ENCODE measurements at places on chromosomes 11 and 22.
A peak's percentile ranks its signal among the peaks of the same experiment; 100 is the strongest.

DNA sequence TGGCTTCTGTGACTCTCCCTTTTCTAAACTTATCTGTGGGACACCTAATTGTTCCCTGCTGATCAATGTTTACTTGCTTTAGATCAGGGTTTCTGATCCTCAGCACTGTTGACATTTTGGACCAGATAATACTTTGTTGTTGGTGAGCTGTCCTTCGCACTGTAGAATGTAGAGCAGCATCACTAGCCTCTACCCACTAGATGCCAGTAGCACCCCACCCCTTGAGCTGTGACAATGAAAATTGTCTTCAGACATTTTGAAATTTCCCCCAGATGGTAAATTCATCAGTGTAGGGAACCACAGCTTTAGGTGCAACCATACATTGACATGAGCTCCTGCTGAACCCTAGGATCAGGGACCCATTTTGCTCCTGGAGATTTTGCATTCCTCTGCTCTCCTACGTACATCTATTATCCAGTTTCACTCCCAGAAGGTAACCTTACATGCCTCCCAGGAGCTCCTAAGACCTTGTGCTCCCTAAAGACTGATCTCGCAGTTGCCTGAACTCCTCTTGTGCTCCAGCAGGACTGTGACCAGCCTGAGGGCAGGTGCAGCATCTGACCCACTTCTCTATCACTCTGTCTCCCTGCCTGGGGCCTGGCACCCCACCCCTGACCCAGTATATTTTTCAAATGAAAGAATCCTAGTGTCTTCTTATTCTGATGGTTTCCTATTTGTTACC lies 107.8 kb downstream of the FAR1 start:
- DNase-seq: peak; percentile 7

GRCh38 chr22:10780281-10780680 lies 4747.7 kb upstream of the OR11H1 start:
- DNase-seq: no peak

DNA sequence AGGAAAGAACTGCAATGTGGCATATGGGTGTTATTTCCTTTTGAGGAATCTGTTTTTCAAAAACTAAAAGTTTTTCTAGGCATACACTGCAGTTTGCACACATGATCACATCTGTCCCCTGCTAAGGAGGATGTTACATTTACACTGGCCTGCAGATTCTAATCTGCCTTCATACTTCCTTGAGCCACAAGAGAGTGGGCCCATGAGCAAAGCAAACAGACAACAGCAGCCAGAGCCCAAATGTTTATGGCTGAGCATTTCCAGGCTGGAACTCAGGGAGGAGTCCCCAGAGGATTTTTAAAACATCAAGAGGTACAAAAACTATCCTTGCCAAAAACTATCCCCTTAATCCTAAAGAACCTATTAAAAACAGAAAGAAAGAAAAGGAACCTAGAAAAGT lies 117.2 kb upstream of the MTNR1B start:
- DNase-seq: no peak

DNA sequence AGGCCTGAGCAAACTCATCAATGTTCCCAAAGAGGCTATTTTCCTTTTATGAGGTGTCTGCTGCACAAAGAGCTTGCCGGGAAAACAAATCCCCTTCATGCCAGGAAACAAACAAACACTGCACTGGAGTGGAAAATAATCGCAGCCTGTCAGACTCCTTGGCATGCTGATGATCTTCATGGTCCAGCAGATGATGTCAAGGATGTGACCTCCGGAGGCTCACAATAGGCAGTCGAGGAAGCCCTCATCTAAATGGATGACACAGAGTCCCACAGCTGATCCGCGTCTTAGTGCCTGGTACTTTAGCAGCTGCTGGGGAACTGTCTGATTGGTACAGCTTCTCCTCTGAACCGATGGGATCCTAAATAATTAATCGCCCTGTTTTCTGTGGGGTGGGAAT lies 187.6 kb downstream of the TENM4 start:
- DNase-seq: no peak

DNA sequence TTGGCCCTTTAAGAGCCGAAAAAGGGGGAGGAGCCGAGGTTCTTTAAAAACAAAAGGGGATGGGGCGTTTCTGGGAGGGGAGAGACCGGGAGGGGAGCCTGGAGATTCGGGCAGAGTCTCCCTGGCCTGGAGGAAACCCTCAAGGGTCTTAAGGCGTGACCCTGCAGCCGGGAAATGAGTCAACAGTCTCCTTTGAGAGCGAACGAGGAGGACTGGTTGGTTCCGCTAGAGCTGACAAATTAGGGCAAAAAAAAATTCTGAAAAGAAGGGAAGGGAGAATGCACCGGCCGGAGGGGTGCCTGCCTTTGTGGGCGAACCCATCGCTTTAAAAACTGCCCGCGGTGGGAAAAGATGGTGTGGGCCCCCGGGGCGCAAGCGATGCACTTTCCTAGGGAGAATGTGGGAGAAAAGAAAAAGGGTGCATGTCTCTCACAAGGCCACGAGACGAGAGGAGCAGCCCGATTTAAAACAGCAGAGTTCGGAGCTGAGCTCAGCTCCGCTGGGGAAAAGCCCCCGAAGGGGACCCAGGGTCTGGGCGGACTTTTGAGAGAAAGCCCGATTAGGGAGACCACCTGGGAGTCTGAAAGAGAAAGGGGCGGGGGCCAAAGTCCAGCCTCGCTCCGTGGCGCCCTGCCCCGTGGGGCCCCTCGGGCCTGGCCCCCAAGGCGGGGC lies 874 bp downstream of the ZFTA start:
- peak; percentile 18 for DNase-seq

DNA sequence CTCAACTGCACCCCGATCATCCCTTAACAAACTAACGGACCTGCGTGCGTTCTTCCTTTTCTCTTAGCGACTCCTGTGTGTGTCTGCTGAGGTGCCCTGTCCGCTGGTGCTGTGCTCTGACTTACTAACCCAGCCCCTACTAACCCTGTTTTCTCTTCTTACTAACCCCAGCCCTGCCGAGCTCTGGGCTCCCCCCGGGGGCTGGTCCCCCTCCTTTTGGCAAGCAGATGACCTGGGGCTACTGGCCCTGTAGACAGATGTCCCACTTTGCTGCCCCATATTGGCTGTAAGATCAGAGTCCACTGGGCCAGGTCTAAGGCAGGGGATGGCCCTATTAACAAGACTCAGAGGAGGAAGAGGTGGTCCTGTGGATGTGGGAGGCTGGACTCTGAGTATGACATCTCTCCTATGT lies 14.7 kb downstream of the MIAT start:
- DNase-seq: no peak

- peak; percentile 49 for DNase-seq
Measured at GRCh38 chr11:19076744-19077589, 16.4 kb upstream of the MRGPRX2 start.

- DNase-seq: no peak
Measured at GRCh38 chr11:1233351-1234053, 10.6 kb downstream of the MUC5B start.

GRCh38 chr22:27695925-27696324 lies 105.6 kb downstream of the MN1 start:
- no peak for DNase-seq

GRCh38 chr11:124891373-124891861 lies 6.2 kb downstream of the ROBO4 start:
- no peak for DNase-seq

DNA sequence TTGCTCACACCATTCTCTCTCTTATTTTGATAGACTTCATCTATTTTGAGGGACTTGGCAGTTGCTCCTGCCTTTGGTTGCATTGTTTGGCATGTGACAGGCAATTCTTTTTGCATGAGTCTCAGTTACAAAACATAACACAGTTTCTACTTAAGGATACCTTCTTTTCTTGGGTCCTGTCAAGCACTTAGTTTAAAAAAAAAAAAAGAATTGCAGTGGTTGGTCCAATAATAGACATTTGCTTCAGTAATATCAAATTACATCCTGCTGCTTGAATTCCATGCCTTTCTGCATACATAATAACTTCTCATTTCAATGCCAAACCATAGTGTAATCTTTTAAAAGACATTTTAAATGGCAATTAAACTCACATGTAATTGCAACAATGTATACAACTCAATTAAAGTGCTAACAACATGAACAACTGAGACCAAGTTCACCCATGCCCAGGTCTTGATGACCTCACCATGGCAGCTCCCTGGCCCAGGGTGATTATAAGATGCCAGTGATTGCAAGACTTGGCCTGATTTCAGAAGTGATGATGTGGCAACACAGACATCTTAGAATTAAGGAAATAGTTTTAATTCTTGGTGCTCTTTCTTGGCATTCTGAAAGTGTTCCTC lies 32.2 kb upstream of the PLET1 start:
- DNase-seq: no peak

DNA sequence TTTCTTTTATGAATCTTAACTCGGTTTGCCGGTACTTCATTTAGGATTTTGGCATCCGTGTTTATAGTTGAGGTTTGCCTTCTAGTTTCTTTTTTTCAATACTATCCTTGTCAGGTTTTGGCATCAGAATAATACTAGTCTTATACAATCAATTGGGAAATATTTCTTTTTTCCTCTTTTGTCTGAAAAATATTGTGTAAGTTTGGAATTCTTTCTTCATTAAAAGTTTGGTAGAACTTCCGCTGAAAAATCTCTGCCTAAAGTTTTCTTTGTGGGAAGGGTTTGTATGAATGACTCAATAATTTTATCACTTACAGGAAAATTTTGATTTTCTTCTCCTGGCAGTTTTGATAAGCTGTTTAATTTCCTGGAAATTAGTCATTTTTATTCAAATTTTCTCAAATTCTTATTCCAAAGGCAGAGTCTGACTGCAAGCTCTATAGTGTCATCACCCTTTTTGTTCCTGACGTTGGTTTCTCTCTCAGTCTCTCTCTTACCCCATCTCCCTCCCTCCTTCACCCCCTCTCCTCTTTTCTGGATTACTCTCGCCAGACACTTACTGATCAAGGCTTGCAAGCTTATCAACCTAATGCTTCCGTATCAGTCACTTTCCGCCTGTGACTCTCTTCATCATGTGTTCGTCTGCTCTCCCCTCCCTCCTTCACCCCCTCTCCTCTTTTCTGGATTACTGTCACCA lies 555.7 kb downstream of the TBC1D22A start:
- no peak for DNase-seq

DNA sequence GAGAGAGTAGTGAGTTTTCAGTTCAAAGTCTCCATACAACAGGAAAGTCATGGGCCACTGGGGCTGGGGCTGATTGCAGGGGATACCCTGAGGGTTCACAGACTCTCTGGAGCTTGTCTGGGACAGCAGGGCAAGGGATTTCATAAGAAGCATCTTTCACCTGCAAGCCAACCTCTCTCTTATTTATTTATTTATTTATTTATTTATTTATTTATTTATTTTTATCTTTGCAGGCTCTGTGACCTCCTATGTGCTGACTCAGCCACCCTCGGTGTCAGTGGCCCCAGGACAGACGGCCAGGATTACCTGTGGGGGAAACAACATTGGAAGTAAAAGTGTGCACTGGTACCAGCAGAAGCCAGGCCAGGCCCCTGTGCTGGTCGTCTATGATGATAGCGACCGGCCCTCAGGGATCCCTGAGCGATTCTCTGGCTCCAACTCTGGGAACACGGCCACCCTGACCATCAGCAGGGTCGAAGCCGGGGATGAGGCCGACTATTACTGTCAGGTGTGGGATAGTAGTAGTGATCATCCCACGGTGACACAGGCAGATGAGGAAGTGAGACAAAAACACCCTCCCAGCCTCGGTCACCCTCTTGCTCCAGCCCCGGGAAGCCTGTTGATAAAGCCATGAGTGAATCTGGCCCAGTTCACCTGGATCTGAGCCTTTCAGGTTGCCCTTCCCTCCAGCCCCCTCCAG lies 68.4 kb downstream of the GGTLC2 start:
- no peak for DNase-seq

DNA sequence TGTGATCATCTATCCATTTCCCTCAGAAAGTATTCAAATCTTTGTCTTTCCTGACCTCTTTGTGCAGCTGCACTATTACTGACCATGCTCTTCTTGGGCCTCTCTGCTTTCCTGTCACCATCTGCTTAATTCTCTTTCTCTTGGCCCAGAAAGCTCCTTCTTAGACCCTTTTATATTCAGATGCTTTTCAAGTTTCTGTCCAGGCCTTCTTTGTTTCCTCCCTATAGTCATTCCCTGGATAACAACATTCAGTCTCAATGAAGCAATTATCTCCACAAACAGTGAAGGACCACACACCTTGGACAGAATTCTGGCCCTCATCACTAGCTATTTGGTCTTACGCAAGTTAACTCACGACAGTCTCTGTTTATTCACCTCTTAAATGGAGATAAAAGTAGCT lies 89.7 kb downstream of the LARGE2 start:
- no peak for DNase-seq

- peak; percentile 87 for DNase-seq
Measured at GRCh38 chr11:112024773-112025678, at the start of gene DLAT. DLAT (plus strand) TSS chr11:112025408; CDS start chr11:112025473, 65 bp downstream.

- peak; percentile 67 for DNase-seq
Measured at GRCh38 chr22:19756288-19757128, 4.1 kb upstream of the TBX1 start.

DNA sequence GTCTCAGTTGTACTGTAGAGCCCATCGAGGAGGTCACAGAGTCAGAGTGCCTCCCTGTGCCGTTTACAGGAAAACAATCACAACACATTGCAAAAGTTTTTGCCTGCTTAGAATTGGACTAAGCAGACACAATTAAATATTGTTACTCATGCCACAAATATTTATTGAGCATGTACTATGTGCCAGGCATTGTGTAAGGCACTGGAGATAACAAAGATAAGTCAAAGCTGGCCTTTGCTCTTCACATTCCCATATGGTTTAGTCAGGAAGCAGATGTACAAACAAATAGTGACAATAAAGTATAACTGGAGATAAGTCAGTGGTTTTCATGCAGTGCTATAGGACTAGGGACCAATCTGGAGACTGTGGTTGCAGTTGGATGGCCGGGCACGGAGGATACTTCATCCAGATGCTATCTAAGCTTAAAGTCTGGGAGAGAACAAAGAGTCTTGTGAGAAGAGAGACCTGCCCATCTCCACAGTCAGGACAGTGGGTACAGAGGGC lies 550.7 kb downstream of the INSC start:
- DNase-seq: no peak

- no peak for DNase-seq
Measured at GRCh38 chr11:72138821-72139390, 3.4 kb downstream of the FOLR3 start.

GRCh38 chr22:42881298-42881697 lies 24.2 kb upstream of the ARFGAP3 start:
- no peak for DNase-seq

- DNase-seq: peak; percentile 44
Measured at GRCh38 chr11:65640483-65641296, 2.8 kb downstream of the SIPA1 start.

DNA sequence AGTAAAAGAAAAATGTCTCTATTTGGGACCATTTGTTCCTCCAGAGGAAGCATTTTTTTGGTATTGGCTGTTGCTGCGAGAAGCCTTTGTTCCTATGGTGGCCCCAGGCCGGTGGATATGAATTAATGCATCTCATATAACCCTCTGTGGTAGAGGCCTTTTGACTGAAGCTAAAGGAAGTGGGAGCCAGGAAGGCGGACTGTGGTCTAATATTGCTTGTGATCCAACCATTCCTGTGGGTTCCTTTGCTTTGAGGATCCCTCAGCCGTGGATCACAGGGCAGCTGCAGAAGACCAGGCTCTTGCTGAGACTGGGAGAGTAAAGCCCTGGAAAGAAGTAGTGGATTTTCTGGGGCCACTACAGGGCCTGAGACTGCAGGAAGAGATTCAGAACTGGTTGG lies 68.3 kb upstream of the NAV2 start:
- DNase-seq: no peak

- DNase-seq: no peak
Measured at GRCh38 chr22:30238661-30239487, 7.7 kb downstream of the LIF start.

- DNase-seq: no peak
Measured at GRCh38 chr11:61542024-61542461, 33.5 kb downstream of the LRRC10B start.

GRCh38 chr11:85301895-85302678 lies 325.1 kb downstream of the DLG2 start:
- DNase-seq: no peak

Data from activated naive CD8-positive, alpha-beta T cell treated with anti-CD3 and anti-CD28 coated beads for 36 hours (primary cell).